ENCODE measurements at places on chromosomes 1 and 21. TPM values are rescaled to one million over a fixed set of nuclear protein-coding genes. Genes with fewer than 3 reads are reported as not detected.

The IGSF3 gene
- 0.85 TPM for total RNA-seq

The SYCP1 gene
- total RNA-seq: not detected

The DIRAS3 gene
- 8.2 TPM for total RNA-seq

The TMEM52 gene
- 0.19 TPM for total RNA-seq

The AGTRAP gene
- 38.0 TPM for total RNA-seq

The TEDDM1 gene
- total RNA-seq: not detected

The OR2M3 gene
- total RNA-seq: not detected

The PTGER3 gene
- total RNA-seq: 0.77 TPM

The AADACL4 gene
- total RNA-seq: not detected

The RPTN gene
- total RNA-seq: under 0.01 TPM

The FMO3 gene
- 12.1 TPM for total RNA-seq

The FLG2 gene
- total RNA-seq: not detected

The LCE3D gene
- not detected for total RNA-seq

The CACNA1S gene
- not detected for total RNA-seq

The CA6 gene
- not detected for total RNA-seq

The GPA33 gene
- not detected for total RNA-seq

The CDC42BPA gene
- total RNA-seq: 40.1 TPM

The LRRC42 gene
- 26.5 TPM for total RNA-seq

The ZMYND12 gene
- 1.4 TPM for total RNA-seq

The TMEM82 gene
- total RNA-seq: not detected

The C1orf226 gene
- total RNA-seq: 0.56 TPM

The OR2AK2 gene
- total RNA-seq: not detected

Data from regular cardiac myocyte (primary cell).